ENCODE measurements at places on chromosomes 3 and 15.

DNA sequence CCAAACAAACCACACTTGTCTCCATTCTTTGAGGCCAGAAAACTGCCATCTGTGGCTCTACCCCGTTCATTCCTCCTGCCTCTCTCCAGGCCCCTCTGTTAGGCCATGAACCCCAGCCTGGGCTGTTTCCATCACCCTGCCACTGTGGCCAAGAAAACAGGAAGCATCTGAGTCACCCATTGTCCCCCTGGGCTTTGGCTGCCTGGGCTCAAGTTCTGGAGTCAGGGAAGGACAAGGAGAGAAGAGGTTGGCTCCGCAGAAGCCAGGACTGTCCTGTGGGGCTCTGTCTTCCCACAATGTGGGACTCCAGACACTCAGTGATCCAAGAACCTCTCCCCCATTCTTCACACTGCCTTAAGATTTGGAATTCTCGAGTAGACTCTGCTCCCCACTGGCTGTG is 14.8 kb upstream of the LCTL start:
- DNase-seq, result no peak

GRCh38 chr15:99343208-99343607 is 91.9 kb downstream of the LRRC28 start:
- DNase-seq, result no peak

GRCh38 chr15:29708519-29708918 is 113.7 kb downstream of the TJP1 start:
- no peak for DNase-seq

DNA sequence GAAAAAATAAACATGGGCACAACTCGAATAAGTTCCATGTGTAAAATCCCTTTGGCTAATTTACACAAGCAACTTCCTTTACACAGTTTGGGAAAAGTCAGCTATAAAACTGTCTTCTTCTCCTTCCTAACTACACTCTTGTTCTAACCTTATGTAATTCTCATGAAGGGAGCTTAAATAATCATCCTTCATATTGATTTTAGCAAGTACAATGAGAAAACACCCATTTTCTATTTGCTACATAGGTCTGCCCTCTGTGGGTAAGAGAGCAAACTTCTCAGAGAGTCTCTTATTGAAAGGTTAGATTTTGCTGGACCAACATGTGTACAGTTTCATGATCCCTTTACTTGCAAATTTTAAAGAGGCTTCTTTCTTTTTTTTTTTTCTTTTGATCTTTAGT is 398.5 kb downstream of the ROBO1 start:
- DNase-seq, result no peak

DNA sequence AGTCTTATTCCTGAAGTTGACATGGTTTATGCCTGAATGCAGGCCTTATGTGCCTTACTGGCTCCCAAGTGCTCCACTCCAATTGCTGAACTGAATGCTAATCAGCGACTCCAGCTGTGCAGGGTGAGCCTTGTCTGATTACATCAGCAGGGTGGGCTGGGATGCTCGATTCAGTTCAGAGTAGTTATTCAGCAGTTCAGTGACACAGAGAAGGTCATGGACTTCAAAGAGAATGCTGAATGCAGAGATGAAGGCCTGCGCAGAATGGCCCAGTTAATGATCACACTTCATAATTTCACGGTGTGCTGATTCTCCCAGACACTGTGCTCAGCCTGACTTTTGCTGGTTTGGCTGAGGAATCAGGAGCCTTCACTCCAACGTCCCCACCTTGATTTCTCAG is 63.6 kb downstream of the CLDN1 start:
- DNase-seq, result no peak

- no peak for DNase-seq
Observed at GRCh38 chr3:42655980-42656679, 2.6 kb downstream of the ZBTB47 start.

DNA sequence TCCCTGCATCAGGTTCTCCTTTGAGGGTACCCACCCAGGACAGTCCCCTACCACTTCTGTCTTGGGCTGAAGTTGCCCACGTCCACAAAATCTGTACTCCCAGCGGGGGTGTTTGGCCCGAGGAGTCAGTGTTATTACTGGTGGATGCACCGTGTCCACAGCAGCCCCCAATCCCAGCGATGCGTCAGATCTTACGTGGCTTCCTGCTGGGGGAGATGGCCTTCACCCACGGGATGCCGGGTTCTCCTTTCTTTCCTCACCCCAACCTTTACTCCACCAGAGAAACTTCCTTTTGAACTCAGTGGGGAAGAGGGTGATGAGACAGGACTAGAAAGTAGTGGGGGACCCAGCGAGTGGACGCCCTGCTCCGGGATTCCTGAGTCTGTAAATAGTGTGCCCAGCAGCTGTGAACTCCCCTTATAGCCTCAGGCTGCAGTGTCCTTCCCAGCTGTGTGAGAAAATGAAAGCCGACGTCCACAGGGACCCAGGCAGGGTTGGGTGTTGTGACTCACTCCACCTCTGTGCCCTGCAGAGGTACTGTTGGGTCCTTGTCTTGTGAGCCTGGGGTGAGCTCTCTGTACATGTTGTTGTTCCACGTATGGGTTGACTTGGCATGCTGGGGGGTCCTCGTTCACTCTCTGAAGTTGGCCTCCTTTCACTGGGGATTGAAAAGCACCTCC is 31.5 kb downstream of the CRTAP start:
- no peak for DNase-seq

GRCh38 chr15:99249270-99249841 is at the start of gene TTC23:
Gene TTC23, minus strand, starts transcription at chr15:99249581. Its CDS starts 20,869 bp downstream, at chr15:99228712.
- DNase-seq, result no peak

DNA sequence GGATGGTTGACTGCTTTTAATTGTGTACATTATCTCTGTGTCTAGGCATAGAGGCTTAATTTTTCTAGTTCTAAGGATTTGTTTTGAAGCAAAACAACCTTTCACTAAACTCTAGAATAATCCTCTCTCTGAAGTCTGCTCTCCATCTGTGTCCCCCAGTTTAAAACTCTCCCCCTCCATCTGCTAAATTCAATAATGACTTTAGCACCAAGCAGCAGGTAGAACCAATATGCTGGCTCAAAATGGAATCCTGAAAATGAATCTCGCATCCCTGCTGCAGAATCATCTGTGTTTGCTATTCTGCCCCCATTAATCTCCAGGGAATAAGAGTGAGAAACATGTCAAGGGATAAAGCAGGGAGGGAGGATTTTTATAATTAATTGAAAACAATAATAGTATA is 111.8 kb downstream of the TUSC7 start:
- DNase-seq, result no peak

GRCh38 chr3:55000953-55001352 is 73.1 kb upstream of the LRTM1 start:
- no peak for DNase-seq

DNA sequence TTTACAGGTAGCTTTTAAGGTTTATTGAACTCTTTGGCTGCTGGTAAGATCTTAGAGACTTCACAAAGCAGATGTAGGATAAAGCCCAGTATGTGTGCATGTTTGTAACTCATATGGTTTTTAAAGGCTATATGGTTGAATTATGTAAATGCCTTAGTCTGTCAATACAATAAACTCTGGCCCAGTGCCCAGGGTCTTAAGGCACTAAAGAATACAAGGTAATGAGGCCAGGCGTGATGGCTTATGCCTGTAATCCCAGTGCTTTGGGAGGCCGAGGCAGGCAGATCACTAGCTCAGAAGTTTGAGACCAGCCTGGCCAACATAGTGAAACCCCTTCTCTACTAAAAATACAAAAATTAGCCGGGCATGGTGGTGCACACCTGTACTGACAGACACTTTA is 170.3 kb upstream of the CGNL1 start:
- no peak for DNase-seq

DNA sequence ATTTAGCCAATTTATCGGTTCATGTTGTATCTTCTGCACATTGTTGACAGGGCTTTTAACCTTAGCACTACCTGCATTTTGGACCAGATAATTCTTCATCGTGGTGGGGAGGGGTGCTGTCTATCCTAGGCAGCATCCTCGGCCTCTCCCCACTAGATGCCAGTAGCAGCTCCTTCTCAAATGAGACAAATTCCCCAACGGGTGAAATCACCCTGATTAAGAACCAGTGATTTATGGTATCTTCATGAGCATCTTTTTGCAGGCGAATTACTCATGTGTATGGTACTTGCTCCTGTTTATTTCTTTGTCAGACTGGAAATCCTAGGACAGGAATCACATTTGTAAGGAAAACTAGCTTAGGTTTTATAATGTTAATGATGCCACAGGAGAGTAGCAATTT is 68.0 kb downstream of the C3orf70 start:
- DNase-seq, result no peak

GRCh38 chr15:100096248-100096600 is 245.6 kb downstream of the ADAMTS17 start:
- DNase-seq, result no peak

DNA sequence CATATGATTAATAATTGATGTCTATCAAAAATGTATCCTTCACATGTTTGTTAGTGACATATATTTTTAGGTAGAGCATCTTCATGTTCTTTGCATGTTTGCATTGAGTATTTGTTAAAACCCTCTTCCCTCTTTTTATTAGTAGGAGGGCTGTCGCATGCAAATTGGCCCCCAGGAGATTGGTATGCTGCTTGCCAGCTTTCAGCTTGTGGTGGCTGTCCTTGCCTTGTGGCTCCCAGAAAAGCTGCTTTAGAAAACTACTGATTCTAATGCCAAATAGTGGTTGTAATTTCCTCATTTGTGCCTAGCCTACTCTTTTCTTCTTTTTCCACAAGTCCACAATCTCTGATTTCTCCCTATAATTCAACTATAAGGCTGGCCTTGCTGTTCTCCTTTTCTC is 886.8 kb downstream of the VGLL3 start:
- no peak for DNase-seq

DNA sequence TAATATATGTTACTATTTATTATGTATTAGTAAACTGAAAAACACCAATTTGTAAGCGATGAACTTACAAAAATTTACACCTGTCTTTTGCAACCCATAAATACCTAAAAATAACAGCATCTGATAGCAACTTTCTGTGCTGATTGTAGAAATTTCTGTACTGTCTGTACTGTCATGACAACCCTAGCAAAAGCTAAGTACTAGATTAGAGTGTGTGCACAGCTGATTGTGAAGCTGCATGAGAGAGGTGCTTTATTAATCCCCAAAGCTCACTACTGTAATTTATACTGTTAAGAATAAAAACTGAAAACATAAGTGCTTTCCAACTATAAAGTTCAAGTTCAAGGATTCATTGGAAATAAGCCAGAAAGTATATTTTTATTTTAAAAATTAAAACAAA is 815 bp downstream of the BCL2A1 start:
- DNase-seq, result no peak

- DNase-seq, result no peak
Observed at GRCh38 chr3:149542375-149543312, 68.1 kb downstream of the TM4SF4 start.

DNA sequence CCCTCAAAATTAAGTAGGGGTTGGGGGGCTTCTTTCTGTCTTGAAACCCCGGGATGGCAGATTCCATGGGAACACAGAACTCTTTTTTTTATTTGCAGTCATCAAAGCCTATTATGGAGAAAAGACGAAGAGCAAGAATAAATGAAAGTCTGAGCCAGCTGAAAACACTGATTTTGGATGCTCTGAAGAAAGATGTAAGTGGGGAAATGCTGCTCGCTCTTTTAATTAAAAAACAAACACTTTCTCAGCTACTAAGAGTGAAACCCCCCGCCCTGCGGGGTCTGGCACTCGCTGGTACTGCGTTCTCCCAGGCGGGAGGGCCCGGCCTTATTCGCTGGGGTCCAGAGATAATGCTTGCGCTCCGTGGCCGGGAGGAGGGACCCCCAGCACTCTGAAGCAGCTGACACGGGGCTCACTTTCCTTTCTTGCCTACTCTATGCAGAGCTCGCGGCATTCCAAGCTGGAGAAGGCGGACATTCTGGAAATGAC is 615 bp downstream of the HES1 start:
- DNase-seq, result no peak

GRCh38 chr3:146065573-146066006 is 95.4 kb downstream of the PLOD2 start:
- peak; percentile 10 for DNase-seq

DNA sequence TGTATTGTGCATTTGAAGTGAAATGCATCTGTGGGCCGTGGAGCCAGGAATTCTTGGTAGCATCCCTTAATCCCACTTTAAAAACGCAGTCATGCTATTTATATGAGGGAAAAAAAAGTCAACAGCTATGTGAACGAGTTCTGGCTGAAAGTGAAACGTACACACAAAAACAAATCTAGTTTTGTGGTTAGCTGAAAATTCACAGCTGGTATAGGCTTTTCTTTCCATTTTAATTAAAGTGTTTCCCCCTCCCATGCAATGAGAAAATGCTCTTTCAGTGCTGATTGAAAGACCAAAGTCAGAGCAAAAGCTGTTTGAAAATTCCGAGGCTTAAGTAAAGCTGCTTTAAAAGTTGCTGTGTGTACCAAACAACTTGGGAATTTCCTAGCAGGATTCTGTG is 297.4 kb downstream of the PLCL2 start:
- DNase-seq, result peak; percentile 26

DNA sequence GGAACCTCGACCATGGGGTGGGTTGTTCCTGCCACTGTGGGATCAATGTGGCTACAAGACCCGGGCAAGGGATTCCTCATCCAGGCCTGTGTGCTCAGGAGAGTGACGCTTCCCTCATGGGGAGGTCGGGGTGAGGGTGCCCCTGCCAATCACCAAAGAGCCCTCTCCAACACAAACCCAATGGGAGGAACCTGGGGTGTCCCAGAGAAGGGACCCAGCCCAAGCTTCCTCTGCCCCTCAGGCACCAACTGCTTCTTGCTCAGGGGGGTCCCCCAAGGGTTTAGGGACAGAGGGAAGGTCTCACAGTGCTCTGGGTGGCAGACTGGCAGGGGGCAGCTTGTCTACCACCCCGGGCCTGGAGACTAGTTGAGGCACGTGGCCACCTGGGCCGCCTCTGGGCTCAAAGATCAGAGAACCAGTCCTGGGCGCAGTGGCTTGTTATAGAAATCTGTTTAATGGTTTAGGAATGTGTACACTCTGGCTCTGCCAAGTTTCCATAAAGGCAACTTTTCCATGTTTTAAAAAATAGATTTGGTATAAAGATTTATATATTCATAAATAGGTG is 26.6 kb downstream of the GP9 start:
- DNase-seq, result no peak

DNA sequence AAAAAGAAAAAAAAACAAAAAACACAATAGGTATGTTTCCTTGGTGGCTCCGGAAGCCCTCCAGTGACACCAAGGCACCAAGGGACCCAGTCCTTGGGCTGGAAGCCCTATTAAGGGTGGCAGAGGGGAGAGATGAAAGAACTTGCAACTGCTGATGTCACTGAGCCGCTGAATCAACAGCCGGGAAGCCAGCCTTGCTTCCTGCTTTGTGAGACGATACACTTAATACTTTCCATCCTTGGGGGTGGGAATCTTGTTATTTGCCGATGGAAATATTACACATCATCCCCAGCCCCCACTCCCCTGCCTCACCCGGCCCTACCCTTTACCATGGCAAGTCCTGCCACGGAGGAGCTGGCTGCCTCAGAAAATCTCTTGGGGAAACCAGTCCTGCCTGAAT is 5.6 kb upstream of the ISLR2 start:
- DNase-seq, result no peak

DNA sequence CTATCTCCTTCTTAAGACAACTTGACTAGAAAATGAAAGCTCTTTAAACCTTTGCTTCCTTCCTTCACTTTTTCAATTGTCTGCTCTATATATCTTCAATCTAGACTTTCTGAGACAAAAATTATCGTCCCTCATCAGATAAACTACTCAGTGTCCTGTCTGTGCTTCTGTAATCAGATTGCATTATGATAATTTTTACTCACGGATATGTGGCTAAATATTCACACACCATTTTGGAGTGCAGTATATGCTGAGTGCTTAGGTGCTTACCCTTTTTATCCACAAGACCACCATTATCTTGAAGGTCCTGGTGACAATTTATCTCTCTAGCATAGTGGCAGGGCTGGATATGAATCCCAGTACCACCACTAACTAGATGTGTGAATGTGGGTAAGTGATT is 1012.3 kb downstream of the TUSC7 start:
- no peak for DNase-seq

GRCh38 chr15:41647262-41647661 is 12.9 kb upstream of the MGA start:
- DNase-seq, result no peak
